ENCODE measurements at places on chromosomes 7 and 10. TPM values are rescaled to one million over a fixed set of nuclear protein-coding genes. Genes with fewer than 3 reads are reported as not detected.

The EFCAB10 gene
- not detected for total RNA-seq

DNA sequence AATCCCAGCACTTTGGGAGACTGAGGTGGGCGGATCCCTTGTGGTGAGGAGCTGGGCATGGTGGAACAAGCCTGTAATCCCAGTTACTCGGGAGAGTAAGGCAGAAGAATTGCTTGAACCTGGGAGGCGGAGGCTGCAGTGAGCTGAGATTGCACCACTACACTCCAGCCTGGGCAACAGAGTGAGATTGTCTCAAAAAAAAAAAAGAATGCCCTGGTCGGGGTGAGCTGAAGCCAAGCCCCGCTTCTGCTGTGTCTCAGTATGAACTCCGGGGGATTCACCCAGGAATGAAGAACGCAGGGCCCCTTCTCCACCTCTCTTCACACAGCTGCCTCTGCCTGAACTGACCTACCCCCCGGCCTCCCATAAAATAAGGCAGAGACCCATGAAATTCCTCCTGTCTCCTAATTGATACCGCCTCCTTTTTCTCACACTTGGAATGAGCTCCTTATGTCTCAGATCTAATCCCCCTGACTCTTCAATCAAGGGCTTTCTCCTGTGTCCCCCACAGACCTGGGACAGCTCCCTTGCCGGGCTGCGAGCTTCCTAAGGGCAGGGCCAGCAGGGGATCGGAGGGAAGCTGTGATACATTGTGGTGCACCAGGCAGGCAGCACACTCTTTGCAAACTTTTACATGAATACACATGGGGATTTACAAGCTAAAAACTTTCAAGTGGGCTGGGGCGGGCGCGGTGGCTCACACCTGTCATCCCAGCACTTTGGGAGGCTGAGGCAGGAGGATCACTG is 911 bp upstream of the ZP3 start:
- DNase-seq = no peak
- H3K4me3 ChIP-seq = no peak overlapping the region
- no peak overlapping the region for H3K27ac ChIP-seq
- no peaks in the 10 kb centered on the region for H3K27me3 ChIP-seq

The PRLHR gene
- not detected for total RNA-seq

The CTAGE6 gene
- 0.26 TPM for total RNA-seq

DNA sequence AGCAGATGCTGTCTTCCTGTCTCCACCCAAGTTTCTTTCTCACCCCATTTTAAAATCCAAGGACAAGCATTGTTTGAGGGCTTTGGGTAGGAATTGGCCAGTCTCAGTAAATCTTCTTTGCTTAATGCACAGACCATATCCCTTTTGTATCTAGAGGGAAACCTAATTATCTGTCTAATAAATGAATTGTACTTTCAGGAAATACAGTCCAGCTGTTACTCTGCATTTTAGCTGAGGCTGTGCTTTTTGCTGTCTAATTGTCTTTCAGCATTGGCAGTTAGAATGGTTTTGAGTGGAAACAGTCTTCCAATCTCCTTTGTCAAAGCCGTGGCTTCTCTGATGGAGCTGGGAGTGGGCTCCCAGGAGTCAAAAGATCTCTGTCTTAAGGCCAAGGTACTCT is 388.2 kb downstream of the SORCS3 start:
- H3K36me3 ChIP-seq = no peaks in the 10 kb centered on the region
- no peak overlapping the region for H3K4me3 ChIP-seq
- H3K27me3 ChIP-seq = no peaks in the 10 kb centered on the region
- DNase-seq = no peak
- no peaks in the 10 kb centered on the region for H3K4me1 ChIP-seq

DNA sequence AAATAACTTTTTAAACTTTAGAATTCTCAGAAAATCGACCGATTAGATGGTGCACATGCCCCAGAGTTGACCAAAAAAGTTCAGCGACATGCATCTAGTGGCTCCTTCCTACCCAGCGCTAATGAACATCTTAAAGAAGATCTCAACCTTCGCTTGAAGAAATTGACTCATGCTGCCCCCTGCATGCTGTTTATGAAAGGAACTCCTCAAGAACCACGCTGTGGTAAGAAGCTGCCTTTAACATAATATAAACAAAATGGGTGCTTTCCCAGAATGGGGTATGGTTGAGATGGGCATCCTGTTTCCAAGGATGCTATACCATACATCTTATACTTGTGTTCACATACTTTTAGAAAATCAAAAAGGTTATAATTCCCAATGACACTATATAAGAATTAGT is 24.6 kb downstream of the GLRX3 start:
- no peaks in the 10 kb centered on the region for H3K27me3 ChIP-seq
- H3K36me3 ChIP-seq = peaks cover 27% of the 10 kb centered on the region
- H3K4me3 ChIP-seq = no peak overlapping the region
- DNase-seq = no peak
- H3K4me1 ChIP-seq = no peaks in the 10 kb centered on the region
- no peak overlapping the region for H3K27ac ChIP-seq

DNA sequence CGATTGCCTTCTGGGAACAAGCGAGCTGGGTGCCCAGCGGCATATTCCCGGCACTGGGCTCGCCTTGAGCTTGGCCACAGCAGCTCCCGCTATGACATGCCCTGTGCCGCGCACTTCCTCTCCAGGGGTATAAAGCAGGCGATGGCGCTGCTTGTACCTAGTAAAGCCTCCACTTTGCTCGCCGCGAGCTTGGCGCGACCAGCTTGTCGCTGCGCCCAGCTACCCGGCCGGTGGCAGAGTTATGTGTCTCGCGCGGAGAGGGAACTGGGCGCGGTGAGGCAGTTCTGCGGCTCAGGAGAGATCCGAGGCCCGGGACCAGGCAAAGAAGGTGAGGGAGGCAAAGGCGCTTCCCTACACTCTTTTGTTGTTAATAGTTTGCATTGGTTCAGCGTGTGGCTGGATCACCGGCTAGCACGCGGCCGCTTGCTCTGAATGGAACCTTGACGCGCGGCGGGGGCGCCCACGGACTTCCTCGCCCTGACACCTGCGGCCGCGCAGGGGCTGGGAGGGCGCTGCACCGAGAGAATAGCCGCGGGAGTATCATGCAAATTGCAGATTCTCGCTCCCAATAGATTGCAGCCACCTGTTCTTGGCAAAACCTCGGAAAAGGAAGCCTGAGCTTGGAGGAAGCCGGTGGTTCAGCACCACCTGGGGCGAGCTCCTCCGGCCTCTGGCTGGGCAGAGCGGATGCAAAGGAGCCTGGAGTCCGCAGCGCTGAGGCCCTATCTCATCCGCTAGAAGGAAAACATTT is 3.0 kb upstream of the BUB3 start:
- H3K27me3 ChIP-seq = peaks cover 49% of the 10 kb centered on the region
- peak overlapping the region; percentile 57 for H3K4me3 ChIP-seq

DNA sequence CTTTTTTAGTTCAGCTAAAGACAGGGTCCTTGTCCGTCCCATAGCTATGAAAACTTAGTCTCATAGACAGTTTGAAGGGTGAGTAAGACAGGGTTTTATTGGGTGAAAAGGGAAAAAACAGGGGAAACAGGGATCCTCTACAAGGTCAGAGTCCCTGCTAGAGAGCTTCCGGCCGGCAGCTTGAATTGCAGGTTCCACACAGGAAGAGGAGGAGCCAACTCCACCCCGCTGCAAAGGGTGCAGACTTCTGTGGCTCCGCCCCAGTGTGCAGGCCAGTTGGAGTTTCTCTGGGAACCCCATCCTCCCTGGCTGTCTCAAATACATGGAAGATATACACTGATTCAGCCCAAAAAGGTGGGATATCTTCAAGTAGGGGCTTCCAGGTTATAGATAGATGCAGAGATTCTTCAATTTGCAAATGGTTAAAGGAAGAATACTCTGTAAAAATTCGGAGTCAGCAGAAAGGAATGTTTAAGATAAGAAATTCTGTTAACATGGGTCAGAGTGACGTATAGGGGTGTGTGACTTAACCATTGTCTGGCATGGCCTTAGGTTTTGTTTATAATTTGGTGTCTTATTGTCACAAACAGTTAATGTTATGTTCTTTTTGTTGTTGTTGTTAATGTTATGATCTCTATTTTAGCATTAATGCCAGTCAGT is 34.6 kb upstream of the HECW1 start:
- no peaks in the 10 kb centered on the region for H3K4me1 ChIP-seq
- H3K36me3 ChIP-seq = no peaks in the 10 kb centered on the region
- H3K27me3 ChIP-seq = no peaks in the 10 kb centered on the region
- H3K27ac ChIP-seq = no peak overlapping the region
- no peak for DNase-seq

DNA sequence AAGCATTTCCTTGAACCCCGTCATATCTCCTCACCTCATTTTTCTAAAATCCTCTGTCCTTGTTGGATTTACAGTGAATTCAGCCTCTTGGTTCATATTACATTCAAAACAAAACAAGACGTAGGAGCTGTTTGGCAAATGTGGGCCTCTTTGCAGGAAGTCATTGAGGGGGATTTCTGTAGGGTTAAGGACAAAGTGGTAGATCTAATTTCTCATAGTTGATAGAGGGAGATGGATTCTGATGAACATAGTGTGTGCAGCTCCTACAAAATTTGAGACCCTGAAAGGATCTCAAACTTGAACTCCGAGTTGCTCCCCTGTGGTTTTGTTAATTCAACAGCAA is 682 bp downstream of the TBXAS1 start:
- H3K4me3 ChIP-seq = no peak overlapping the region
- no peaks in the 10 kb centered on the region for H3K27me3 ChIP-seq
- H3K4me1 ChIP-seq = peaks cover 14% of the 10 kb centered on the region
- no peaks in the 10 kb centered on the region for H3K36me3 ChIP-seq
- DNase-seq = no peak
- H3K27ac ChIP-seq = peak overlapping the region; percentile 29

- H3K4me3 ChIP-seq = no peak overlapping the region
- H3K4me1 ChIP-seq = no peaks in the 10 kb centered on the region
- DNase-seq = no peak
- no peaks in the 10 kb centered on the region for H3K36me3 ChIP-seq
These were observed 588.0 kb downstream of the CALN1 start for GRCh38 chr7:71824006-71824760.

GRCh38 chr10:59018977-59019376 is 157.5 kb upstream of the PHYHIPL start:
- no peak overlapping the region for H3K27ac ChIP-seq
- H3K4me1 ChIP-seq = no peaks in the 10 kb centered on the region
- H3K27me3 ChIP-seq = no peaks in the 10 kb centered on the region

GRCh38 chr10:113049881-113050280 is 99.8 kb downstream of the TCF7L2 start:
- H3K27me3 ChIP-seq = no peaks in the 10 kb centered on the region
- no peak for DNase-seq
- H3K4me3 ChIP-seq = no peak overlapping the region
- no peak overlapping the region for H3K27ac ChIP-seq
- peaks cover 19% of the 10 kb centered on the region for H3K4me1 ChIP-seq
- no peaks in the 10 kb centered on the region for H3K36me3 ChIP-seq

DNA sequence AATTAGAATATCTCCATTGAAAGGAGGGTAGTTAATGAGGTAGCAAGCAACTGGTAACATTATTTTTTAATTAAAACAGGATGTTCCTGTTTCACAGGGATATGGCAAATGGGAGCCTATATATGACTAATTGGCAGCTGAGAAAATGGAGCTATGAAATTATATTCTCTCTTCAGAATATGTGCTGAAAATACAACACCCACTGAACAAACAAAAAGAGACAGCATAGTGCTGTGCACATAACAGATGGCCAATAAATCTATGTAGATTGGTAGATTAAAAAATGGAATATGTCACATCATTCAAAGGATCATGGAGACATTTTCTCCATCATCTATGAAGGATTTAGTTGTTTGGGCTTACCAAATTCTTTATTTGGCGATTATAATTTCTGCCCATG is 362.0 kb downstream of the GPR37 start:
- no peak for DNase-seq
- no peaks in the 10 kb centered on the region for H3K4me1 ChIP-seq
- no peaks in the 10 kb centered on the region for H3K36me3 ChIP-seq

DNA sequence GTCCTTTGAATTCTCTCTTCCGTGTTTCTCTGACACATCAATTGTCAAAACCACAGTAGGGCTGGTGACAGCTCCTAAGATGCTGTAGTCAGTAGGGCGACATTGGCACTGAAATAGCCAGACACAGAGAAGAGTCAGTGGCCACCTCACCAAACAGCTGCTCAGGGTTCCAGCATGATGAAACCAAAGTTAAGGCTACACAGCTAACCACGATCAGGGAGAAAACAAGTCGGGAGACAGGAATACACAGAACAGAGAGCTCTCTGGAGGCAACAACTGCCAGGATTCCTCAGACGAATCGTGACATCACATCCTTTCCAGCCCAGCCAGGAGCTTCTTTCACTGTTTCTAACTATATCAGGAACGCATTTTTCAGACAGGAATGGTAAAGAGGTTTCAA is 922.2 kb downstream of the SORCS1 start:
- no peak overlapping the region for H3K4me3 ChIP-seq
- H3K27me3 ChIP-seq = no peaks in the 10 kb centered on the region
- H3K4me1 ChIP-seq = no peaks in the 10 kb centered on the region
- no peak for DNase-seq
- H3K27ac ChIP-seq = no peak overlapping the region

- H3K4me3 ChIP-seq = no peak overlapping the region
- DNase-seq = no peak
- H3K4me1 ChIP-seq = peaks cover 5% of the 10 kb centered on the region
- no peak overlapping the region for H3K27ac ChIP-seq
- H3K36me3 ChIP-seq = no peaks in the 10 kb centered on the region
These were observed 129.0 kb downstream of the DIP2C start for GRCh38 chr10:560314-560992.

DNA sequence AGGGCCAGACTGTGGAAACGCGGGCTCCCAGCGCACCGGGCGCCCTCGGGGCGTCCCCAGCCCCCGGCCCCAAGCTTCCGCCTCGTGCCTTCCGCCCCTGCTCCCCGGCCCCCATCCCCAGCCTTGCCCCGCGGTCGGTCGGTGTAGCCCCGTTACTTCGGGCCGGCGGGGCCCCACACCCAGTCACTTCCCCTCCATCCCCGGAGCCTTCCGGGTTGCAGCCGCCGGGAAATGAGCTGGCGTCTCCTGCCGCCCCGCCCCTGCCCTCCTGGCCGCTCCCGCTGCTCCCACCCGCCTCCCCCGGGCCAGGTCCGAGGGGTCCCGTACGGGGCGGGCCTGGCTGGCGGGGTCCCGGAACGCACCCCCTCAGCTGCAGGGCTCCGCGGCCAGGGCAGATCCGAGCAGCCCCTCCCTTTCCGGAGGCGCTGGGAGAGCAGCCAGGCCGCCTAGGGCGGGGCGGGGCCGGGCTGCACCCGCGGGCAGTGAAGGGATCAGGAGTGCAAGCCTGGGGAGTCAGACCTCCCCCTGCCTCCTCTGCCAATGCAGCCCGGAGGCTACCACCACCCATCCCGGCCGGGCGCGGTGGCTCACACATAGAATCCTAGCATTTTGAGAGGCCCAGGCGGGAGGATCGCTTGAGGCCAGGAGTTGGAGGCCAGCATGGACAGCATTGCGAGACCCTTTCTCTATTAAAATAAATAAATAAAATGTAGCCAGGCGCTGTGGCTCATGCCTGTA is 709 bp downstream of the ARPC1B start:
- no peaks in the 10 kb centered on the region for H3K36me3 ChIP-seq
- peak; percentile 57 for DNase-seq
- peak overlapping the region; percentile 83 for H3K4me3 ChIP-seq
- peaks cover 47% of the 10 kb centered on the region for H3K4me1 ChIP-seq
- H3K27me3 ChIP-seq = no peaks in the 10 kb centered on the region
- H3K27ac ChIP-seq = peak overlapping the region; percentile 90

- H3K36me3 ChIP-seq = no peaks in the 10 kb centered on the region
- no peak for DNase-seq
- no peak overlapping the region for H3K4me3 ChIP-seq
- no peak overlapping the region for H3K27ac ChIP-seq
- H3K27me3 ChIP-seq = no peaks in the 10 kb centered on the region
- no peaks in the 10 kb centered on the region for H3K4me1 ChIP-seq
These were observed 13.3 kb upstream of the SLC18A3 start for GRCh38 chr10:49596836-49597235.

The NKX1-2 gene
- total RNA-seq = not detected

- DNase-seq = no peak
- no peak overlapping the region for H3K27ac ChIP-seq
- H3K27me3 ChIP-seq = no peaks in the 10 kb centered on the region
- no peaks in the 10 kb centered on the region for H3K36me3 ChIP-seq
- H3K4me3 ChIP-seq = no peak overlapping the region
These were observed 21.8 kb upstream of the NPS start for GRCh38 chr10:127527320-127527719.

All from CD8-positive, alpha-beta memory T cell (primary cell).